ENCODE measurements at places on chromosomes 1 and 21.

- DNase-seq = no peak
Measured at GRCh38 chr1:162626094-162626493, 6.2 kb upstream of the DDR2 start.

DNA sequence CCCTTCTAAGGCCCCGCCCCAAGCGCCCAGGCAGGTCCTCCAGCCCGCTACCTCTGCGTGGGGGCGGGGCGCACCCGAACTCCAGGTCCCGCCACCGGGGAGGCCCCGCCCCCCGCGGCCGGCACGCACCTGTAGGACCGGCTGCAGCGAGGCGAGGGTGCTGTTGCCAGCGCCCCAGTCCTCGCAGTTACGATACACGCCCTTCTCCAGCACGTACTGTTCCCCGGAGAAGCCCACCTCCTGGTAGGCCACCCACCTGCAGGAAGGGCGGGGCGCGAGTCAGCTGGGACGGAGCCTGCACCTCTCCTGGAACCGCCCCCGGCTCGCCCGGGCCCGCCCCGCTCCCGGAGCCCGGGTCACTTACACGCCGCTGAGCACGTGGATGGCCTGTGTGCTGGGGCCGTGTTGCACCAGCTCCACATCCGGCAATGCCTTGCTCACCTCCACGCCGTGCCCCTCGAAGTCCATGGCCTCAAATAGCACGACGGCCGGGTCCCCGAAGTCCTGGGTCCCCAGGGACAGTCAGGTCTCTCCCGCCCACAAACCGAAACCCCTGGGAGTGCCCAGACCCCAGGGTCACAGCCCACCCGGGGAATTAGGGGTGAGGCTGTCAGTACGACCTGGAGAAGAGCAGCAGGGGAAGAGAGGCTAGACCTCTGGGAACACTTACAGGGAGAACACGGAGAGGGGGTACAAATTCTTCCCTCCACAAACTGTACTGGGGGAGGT is 17.3 kb downstream of the CRYBG2 start:
- no peak for DNase-seq

DNA sequence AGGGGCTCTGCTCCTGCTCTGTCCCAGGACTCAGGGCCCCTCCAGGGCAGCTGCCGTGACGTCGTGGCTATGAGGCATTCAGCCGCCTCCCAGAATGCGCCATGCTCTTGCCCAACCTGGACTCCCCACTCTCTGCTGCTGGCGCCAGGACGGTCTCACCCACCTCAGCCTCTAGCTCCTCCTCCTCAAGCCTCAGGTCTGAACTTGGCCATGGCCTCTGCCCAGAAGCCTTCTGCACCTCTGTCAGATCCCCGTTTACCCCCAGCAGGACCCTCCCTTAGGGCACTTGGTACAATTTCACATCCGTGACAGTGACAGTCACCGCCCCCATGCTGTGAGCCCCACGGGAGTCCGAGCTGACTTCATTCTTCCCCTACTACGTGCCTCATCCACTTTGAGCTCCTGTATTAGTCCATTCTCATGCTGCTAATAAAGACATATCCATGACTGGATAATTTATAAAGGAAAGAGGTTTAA is 4.9 kb downstream of the CSTB start:
- no peak for DNase-seq

DNA sequence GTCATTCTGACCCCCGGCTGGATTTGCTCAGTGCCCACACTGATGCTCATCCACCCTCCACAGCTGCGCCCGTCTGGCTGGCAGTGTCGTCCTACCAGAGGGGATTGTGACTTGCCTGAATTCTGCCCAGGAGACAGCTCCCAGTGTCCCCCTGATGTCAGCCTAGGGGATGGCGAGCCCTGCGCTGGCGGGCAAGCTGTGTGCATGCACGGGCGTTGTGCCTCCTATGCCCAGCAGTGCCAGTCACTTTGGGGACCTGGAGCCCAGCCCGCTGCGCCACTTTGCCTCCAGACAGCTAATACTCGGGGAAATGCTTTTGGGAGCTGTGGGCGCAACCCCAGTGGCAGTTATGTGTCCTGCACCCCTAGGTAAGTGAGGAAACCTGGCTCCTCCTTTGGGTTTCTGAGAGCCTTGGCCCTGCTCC is 5.7 kb upstream of the EFNA4 start:
- DNase-seq = no peak

DNA sequence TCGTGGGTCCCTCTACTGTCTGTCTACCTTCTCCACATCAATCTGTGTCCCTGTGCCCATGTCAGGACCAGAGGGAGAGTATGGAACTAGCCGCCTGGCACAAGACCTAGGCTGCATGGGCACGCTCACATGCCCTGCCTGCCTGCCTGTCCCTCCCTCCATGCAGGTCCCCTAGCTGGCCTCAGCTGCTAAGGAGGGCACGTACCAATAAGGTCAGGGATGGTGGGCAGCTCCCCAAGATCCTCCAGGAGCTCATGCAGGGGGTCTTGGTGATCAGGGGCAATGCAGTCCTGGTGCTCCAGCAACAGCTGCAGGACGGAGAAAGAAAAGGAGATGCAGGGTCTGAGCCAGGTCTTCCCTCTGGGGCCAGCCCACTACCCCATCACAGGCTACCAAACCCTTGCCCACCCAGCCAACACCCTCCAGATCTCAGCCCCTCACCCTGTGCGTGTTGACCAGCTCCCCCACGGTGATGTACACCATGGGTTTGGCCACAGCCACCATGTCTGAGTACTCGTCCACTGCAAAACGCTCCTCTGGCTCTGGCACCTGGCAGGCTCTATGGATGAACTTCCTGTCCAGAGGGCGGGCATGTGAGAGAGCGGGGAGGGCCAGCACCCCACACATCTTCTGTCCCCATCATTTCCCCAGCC is 33.1 kb upstream of the MEF2D start:
- DNase-seq = no peak

DNA sequence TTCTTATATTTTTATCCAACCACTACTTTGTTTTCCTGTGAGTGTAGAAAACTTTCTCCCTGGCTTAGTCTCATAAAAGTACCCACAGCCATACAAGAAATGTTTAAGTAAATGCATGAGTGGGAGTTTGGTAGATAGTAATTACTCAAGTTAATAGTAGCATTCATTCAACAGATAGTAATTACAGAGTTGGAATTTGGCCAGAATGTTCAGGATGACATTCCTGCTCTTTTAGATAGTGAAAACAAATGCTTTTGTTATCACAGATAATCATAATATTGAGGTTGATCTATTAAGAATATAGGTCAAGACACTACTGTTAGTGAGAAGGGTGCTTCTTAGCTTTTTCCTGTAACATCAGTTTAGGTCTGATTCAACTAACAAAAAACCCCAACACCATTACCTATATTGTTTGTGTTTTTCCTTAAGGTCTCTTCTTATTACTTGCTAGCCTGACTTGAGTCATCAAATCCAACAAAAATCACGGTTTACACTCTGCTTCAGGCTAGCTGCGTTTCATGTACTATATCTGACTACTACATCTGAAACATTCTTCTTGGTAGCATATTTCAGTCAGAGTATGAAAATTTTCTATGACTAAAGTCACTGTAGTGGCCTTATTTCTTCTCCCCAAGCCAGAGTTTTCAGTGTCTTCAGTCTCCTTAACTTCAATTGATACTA is 163.7 kb downstream of the HS2ST1 start:
- no peak for DNase-seq

DNA sequence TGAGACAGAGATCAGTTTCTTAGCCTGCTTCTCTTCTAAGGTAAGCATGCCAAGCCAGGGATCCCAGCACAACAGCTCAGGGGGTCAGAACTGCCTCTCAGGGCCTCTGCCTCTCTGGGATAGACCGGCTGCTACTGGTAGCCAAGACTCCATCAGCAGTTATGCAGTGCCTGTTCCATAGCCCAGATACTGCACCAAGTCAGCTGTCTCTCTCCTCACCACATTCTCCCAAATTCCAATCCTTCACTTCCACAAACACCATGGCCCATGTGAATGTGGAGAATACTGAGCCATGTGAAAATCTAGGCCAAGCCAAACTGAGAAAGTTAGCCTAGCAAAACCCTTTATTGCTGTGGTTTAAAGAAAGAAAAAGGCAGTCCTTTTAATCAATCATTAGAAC is 37.5 kb downstream of the CDC42BPA start:
- DNase-seq = no peak

DNA sequence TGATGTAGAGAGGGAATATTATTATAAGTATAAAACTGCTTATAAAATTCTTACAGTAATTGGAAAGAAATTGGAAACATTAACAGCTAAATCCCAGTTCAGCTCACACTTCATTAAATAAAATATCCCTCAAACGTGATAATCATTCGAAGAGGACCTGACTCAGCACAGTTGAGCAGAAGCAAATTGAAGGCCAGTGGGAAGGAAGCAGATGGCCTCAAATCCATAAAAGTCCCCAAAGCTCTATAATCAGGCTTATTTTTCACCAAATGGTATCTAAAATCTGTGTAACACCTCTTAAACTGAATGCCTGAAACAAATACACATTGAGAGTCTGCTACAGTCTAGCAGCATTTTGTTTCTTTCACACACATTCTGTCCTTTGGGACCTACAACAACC is 106.8 kb downstream of the TENT5C start:
- DNase-seq = no peak
